ENCODE measurements at places on chromosomes 5 and 9.

GRCh38 chr9:71642056-71642455 lies 126.3 kb downstream of the CEMIP2 start:
- no peaks in the 10 kb centered on the region for H3K36me3 ChIP-seq
- no peak overlapping the region for H3K4me3 ChIP-seq
- H3K27me3 ChIP-seq, result no peaks in the 10 kb centered on the region
- H3K4me1 ChIP-seq, result peaks cover under 1% of the 10 kb centered on the region
- DNase-seq, result no peak

DNA sequence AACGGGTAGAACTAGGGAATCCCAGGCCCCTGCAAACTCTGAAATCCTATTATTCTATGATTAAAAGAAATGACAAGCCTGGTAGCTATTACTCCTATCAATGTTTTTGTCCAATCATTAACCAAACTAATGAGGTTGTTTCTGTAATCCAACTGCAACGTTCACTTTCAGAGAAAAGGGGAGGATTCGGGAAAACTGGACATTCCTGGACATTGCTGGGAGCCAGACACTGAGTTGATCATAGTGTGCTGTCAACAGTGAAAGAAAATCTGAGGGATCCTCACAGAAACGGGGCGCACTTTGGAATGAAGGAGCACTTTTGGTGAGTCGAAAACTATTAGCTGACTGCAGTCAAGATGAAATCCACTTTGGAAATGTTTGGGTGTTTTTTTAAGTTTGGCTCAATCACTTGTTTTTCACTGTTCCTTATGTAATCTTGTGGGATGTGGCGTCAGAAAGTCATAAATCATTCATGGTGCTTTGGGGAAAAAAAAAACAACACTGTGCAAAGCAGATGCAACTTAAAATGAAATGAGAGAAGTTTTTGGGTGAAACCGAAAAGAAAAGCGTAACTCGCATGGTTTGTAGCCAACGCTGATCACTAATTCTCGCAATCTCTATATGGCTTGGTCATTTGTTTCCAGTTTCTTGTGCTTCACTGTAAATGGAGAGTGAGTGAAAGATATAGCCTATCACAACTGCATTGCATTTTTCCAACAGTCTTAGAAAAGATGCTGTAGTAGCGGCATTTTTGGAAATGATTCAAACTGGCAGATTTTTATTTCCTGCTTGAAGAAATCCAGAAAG lies 51.2 kb upstream of the ADRA1B start:
- H3K27ac ChIP-seq, result no peak overlapping the region
- peak; percentile 15 for DNase-seq
- H3K4me3 ChIP-seq, result no peak overlapping the region
- no peaks in the 10 kb centered on the region for H3K36me3 ChIP-seq
- no peaks in the 10 kb centered on the region for H3K4me1 ChIP-seq

DNA sequence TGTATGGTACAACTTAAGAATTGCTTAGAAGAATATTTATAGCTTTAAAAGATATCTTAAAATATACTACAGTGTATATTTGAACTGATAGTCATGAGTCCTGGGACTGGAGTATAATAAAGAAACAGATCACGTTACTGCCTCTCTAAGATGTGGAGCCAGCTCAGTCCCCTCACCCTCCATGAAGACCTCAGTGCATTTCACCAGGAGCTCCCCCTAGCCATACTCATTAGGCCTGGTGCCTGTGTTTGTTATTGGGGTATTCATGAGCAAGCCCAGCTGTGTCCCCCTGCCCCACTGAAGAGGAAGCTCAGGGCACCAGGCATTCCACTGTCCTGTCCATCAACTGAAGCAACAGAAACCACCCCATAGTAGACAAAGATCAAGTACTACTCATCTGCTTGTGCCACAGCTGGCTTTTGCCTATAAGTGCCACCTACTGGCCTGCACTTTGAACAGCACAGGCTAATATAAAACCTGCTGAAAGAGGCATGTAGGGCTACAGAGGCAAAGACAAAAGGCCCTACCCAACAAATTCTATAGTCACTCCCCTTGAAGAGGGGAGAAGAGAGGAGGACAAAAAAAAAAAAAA lies 850.2 kb upstream of the NUDT12 start:
- no peak for DNase-seq
- H3K36me3 ChIP-seq, result no peaks in the 10 kb centered on the region
- H3K27me3 ChIP-seq, result no peaks in the 10 kb centered on the region
- H3K4me3 ChIP-seq, result no peak overlapping the region
- H3K27ac ChIP-seq, result no peak overlapping the region
- no peaks in the 10 kb centered on the region for H3K4me1 ChIP-seq

- H3K36me3 ChIP-seq, result no peaks in the 10 kb centered on the region
- no peaks in the 10 kb centered on the region for H3K27me3 ChIP-seq
- peaks cover 7% of the 10 kb centered on the region for H3K4me1 ChIP-seq
- H3K4me3 ChIP-seq, result no peak overlapping the region
- H3K27ac ChIP-seq, result no peak overlapping the region
- DNase-seq, result no peak
These were observed 8.9 kb upstream of the HMCN2 start for GRCh38 chr9:130256644-130257043.

DNA sequence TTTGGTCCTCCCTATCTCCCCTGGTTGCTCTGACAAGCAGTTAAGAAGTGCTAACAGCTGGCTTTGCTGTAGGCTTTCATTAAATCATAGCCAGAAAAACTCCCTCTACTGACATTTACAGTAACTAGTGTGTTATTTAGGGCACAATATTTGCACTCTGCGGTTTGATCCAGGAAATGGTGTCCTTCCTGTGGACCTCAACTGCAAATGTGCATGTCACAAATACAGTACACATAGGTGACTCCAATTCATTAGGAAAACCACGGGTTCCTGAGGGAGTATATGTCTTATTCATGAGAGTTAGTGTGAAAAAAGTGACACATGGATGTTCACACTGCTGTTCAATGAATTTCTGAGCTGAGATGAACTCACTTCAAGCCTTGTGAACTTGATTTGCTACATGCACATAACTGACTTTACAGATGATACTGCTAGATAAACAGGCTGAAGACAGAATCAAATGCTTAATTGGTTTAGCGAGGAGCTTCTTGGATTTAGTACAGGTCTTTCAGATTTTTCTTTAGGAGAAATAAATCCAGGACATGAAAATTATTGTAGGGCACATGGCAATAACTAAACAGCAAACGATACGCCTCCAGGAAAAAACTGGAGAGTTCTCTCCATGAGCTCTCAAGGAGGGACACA lies 281.5 kb downstream of the EFNA5 start:
- DNase-seq, result no peak
- H3K4me1 ChIP-seq, result peaks cover 13% of the 10 kb centered on the region
- H3K27ac ChIP-seq, result no peak overlapping the region

DNA sequence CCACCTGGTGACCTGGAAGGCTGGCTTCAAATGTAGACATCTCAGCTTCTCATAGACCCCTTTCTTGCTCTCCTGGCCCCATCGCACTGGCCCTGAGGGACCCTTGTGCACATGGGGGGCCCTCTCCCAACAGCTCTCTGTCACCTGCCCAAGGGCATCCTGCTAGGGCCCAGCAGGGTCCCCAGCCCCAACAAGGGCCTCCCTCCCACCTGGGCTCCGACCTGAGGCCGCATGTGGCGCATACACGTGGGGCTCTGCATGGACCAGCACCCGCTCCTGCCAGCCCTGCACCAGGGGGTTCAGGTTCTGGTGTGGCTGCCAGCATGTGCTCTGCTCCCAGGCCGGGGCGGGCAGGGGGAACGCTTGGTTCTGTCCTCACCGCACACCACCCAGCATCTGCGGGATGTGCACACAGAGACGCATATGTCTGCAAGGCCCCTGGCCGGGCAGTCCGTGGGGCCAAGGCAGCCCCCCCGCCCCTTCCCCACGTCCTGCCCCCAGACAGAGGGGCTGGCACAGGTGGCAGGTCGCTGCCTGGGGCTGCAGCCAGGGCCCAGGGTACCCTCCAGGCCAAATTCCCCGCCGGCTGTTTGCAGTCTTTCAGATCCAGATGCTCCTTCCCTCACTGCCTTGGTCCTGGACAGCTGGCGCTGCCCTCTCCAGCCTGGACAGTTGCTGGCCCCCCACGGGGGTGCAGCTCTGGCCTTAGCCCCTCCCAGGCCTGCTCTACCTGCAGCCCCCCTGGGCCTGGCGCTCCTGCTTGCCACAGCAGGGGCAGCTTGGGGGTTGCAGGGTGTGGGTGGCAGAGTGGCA lies 17.9 kb upstream of the NRARP start:
- DNase-seq, result no peak
- H3K4me1 ChIP-seq, result peaks cover 26% of the 10 kb centered on the region
- no peak overlapping the region for H3K4me3 ChIP-seq
- no peaks in the 10 kb centered on the region for H3K27me3 ChIP-seq
- peaks cover 17% of the 10 kb centered on the region for H3K36me3 ChIP-seq

GRCh38 chr5:63573380-63573779 lies 388.9 kb downstream of the HTR1A start:
- H3K4me1 ChIP-seq, result no peaks in the 10 kb centered on the region
- no peak for DNase-seq
- H3K27me3 ChIP-seq, result no peaks in the 10 kb centered on the region

- H3K36me3 ChIP-seq, result no peaks in the 10 kb centered on the region
- no peak overlapping the region for H3K4me3 ChIP-seq
These were observed 64.5 kb upstream of the ADAMTS2 start for GRCh38 chr5:179409806-179410205.

DNA sequence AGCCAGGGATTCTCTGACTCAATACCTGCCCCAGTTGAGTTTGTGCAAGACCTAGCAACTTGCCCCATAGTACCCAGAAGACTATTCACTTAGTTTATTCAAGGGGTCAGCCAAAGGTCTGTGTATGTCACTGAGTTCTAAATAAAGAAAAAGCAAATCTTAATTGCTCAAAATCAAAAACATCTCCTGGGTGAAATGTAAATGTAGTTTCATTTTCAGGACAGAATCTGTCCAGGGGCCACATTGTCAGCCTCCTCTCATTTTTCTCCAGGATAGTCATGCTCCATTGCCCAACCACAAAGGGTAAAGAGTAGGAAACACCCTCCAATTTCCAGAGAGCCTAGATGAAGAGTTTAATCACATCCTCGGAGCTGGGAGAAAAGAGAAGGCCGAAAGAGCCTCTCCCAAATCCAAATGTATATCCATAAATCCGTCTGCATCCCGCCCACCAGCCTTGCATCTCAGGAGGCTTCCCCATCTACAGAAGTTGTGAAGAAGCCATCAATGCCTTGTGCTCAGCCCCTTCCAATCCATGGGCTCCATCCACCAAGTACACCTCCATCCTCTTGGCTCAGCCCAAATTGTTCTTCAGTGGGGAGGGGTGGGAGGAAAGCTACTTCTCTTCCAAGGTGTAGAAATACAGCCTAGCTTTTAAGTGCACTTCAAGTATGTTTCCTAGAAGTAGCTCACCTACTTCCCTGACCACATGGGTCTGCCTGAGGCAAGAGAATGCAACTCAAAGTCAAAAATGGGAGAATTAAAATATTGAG lies 26.9 kb downstream of the ADAM19 start:
- no peaks in the 10 kb centered on the region for H3K36me3 ChIP-seq
- H3K4me1 ChIP-seq, result peaks cover 60% of the 10 kb centered on the region
- H3K27me3 ChIP-seq, result no peaks in the 10 kb centered on the region
- no peak overlapping the region for H3K4me3 ChIP-seq

DNA sequence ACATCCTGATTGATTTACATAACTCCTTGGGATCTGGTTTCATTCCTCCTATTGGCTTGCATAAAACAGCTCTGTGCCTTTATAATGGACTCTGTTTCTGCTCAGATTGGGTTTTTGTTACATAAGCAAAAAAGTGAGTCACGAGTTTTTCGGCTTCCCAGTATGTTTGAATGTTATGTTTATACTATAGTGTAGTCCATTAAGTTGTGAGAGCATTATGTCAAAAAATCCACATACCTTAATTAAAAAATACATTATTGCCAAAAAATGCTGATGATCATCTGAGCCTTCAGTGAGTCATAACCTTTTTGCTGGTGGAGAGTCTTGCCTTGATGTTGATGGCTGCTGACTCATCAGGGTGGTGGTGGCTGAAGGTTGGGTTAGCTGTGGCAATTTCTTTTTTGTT lies 144.6 kb downstream of the CCDC171 start:
- no peaks in the 10 kb centered on the region for H3K4me1 ChIP-seq
- no peaks in the 10 kb centered on the region for H3K27me3 ChIP-seq
- no peak overlapping the region for H3K4me3 ChIP-seq
- DNase-seq, result no peak
- H3K27ac ChIP-seq, result no peak overlapping the region
- no peaks in the 10 kb centered on the region for H3K36me3 ChIP-seq

- H3K27me3 ChIP-seq, result peaks cover 6% of the 10 kb centered on the region
- no peak for DNase-seq
- no peak overlapping the region for H3K4me3 ChIP-seq
- peaks cover 14% of the 10 kb centered on the region for H3K4me1 ChIP-seq
- H3K36me3 ChIP-seq, result no peaks in the 10 kb centered on the region
These were observed 41.6 kb upstream of the EXOC3 start for GRCh38 chr5:401146-402034.

- H3K4me1 ChIP-seq, result peaks cover 43% of the 10 kb centered on the region
- H3K36me3 ChIP-seq, result no peaks in the 10 kb centered on the region
- H3K27ac ChIP-seq, result no peak overlapping the region
These were observed 16.0 kb upstream of the COL15A1 start for GRCh38 chr9:98927724-98928123.

DNA sequence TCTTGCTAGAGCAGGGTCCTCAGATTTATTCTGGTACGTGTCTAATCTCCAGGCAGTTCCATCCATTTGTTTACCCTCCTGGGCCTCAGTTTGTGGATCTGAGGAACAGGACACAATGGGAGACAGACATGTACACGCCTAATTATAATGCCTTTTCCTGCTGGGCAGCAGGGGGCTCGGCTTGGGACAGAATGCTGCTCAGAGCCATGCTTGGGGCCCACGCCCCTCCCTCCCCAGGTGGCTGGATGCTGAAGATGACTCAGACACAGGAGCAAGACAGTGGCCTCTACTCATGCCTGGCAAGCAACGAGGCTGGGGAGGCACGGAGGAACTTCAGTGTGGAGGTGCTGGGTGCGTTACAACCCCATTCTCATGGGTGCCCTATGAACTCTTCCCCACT lies 72.7 kb upstream of the ASS1 start:
- no peak overlapping the region for H3K27ac ChIP-seq
- no peaks in the 10 kb centered on the region for H3K4me1 ChIP-seq
- no peaks in the 10 kb centered on the region for H3K27me3 ChIP-seq
- H3K36me3 ChIP-seq, result no peaks in the 10 kb centered on the region
- no peak overlapping the region for H3K4me3 ChIP-seq

GRCh38 chr5:30926218-30926617 lies 267.3 kb upstream of the CDH6 start:
- H3K4me1 ChIP-seq, result no peaks in the 10 kb centered on the region
- no peaks in the 10 kb centered on the region for H3K36me3 ChIP-seq
- DNase-seq, result no peak
- no peaks in the 10 kb centered on the region for H3K27me3 ChIP-seq
- H3K27ac ChIP-seq, result no peak overlapping the region
- H3K4me3 ChIP-seq, result no peak overlapping the region

Data from tibial nerve (tissue), 4 donors.